ENCODE measurements at places on chromosomes 12 and 14.
A peak's percentile ranks its signal among the peaks of the same experiment; 100 is the strongest.

DNA sequence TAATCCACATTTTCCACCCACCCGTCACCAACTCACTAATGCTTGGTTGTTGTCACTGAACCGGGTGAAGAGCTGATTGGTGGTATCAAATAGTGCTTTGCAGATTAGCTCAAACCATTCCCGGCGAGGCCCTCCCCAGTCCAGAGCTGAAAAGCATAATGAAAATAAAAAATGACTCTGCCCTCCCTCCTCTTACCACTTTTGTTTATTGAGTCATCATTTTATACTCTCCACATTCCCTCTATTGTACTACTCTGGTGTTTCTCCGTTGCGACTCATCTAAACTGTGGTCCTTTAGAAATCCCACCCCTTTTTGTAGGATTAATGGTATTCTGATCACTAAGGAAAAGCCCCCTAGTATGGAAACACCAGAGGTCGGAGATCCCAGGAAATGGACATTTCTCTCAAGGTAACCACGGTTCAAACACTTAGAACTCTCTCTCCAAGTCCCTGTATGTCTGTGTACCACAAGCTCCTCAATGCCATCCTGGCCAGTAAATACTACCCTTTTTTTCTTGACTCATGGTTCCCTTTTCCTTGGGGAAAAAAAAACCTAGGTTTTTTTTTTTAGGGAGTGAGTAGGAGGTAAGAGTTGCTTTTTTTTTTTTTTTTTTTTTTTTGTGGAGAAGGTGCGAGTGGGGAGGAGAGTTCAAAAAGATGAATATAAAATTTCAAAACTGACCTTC lies 42.0 kb downstream of the AREL1 start:
- DNase-seq = no peak

DNA sequence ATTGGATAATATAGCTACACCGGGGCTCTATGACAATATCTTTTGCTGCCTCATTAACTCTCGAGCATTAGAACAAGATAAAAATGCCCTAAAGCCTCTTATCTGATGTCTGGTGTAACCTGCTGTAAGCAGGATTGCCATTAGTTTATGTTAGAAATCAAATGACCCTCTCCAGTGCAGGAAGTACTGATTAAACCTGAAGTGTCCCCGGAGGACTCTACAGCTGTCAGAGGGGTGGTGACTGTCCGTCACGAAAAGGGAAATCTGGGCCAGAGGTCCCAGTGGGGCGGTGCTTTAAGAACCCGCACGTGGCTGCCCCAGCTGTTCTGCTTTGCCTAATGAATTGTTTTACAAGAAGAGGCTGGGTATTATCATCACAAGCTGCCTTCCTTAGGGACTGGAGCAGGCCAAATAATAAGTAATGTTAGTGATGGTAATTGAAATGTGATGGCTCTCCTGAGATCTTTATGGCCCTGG lies 55.7 kb downstream of the LIN52 start:
- peak; percentile 54 for DNase-seq

DNA sequence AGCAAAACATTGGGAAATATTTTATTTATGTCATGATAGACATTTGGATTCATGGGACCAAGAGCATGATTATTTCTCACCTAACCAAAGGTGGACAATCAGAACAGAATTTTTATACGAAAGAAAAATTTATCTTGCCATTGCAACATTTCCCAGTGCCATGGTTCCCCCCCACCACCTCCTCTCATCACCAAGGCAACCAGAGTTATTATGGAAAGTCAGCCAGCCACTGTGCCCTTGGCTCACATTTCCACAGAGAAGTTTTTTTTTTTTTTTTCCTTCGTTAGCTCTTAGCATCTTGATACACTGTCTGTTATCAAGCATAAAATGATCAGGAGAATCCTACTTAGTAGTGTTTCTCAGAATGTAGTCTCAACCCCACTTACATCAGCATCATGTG lies 176.4 kb upstream of the TMTC1 start:
- DNase-seq = no peak

- no peak for DNase-seq
Observed at GRCh38 chr14:95359994-95360826, 40.5 kb upstream of the CLMN start.

GRCh38 chr12:52687497-52688385 lies 7.5 kb upstream of the KRT1 start:
- DNase-seq = peak; percentile 5

DNA sequence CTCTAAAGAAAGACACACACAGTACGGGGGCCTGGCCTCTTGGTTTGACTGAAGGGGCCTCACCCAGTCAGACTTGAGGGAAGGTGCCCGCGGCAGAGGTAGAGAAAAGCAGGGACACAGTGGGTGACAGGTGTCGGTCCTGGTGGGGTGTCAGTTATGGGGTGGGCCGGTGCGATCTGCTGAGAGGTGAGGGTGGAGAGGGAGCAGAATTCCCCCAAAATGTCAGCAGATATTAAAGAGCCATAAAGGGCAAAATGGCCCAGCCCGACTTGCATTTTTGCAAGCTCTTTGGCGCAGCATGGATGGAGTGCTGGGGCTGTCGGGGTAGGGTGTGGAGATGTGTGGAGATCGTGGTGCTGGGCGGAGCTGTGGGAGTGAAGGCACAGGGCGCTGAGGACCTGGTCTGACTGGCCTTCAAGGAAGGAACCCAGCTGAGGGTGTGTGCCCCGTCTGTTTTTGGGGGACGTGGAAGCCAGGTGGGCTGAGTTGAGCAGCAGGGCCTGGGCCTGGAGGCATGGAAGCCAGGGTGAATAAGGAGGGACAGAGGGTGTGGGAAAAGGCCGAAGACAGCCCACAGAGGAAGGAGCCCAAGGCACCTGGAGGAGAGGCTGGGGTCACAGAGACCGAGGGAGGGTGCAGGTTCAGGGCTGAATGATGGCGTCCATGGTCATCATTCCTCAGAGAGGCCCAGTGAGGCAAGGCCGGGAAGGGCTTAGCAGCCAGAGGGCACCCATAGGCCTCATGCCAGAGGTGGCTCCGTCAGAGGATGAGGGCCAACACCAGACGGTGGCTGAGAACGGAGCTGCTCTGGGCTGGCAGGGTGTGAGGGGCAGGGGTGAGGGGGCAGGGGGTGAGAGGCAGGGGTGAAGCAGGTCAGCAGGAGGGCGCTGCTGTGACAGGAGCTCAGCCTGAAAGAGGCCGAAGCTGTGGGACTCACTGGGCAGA lies 48.2 kb upstream of the DYNC1H1 start:
- no peak for DNase-seq

GRCh38 chr12:9944391-9944790 lies 12.2 kb upstream of the CLEC2A start:
- no peak for DNase-seq

DNA sequence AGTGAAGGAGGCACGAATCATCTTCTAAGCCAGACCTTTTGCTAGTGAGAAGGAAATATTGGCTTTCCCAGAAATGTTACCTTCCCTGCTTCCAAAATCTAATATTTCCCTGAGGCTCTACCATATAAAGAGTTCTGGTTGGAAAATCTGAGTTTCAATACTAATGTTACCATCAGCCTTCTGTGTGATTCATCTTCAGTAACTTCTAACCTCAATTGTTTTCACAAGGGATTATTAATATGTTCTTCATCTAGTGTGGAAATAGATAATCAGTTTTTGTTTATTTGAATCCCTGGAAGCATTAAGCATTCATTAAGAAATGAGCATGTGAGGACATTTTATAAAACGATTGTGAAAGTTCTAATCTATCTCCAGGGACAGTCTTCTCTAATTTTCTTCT lies 720.9 kb downstream of the AACS start:
- no peak for DNase-seq

GRCh38 chr12:42625611-42626010 lies 36.1 kb upstream of the PRICKLE1 start:
- DNase-seq = no peak

DNA sequence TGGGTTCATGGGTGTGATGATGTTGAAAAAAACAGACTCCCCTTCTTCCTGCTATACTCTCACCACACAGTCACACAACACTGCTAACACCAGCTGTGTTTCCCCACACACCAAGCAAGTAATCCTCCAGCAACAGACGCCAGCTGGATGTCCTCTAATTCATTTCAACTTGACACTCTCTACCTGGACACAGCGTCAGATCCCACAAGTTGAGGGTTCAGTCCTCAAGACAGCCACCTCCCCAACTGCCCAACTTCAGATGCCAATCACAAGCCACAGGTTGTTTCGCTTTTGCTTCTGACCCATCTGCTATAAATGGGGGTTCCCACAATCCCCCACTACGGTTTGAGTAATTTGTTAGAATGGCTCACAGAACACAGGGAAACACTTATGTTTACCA lies 49.3 kb downstream of the TMEM30B start:
- no peak for DNase-seq

- DNase-seq = no peak
Observed at GRCh38 chr14:58288106-58288792, 10.1 kb upstream of the ARID4A start.

DNA sequence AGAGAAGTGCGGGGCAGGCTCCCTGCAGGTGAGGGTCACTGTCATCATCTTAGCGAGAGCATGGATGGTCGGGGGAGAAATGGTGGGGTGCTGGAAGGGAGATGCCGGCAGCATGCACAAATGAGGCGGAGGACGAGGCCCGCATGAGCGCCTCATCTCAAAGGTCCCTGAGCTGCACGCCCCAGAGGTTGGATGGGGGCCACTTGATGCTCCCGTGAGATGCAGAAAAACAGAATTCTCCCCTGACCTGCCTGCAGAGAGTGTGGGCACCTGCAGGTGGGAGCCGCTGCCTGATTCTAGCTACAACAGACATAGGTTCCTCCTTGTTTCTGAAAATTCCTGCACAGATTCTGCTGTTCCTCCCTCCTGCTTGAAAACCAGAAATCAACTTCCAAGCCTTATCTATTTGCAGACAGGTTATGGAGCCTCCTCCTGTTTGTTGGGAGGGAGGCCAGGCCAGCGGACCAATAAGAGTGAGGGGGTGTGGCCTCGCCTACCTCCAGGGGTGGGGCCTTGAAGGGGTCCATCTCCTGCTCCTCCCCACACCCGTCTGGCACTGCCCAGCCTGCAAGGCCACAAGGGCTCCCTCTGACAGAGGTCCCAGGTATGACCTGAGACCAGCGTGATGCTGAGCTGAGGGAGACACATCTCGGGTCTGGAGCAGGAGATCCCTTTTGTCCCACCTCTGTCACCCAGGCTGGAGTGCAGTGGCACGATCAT lies 67.2 kb downstream of the KDM2B start:
- peak; percentile 66 for DNase-seq

GRCh38 chr14:52219488-52220084 lies 47.9 kb upstream of the PTGDR start:
- DNase-seq = no peak

GRCh38 chr12:125169870-125170269 lies 104.6 kb downstream of the AACS start:
- no peak for DNase-seq

- DNase-seq = no peak
Observed at GRCh38 chr14:89350152-89350551, 66.9 kb downstream of the FOXN3 start.

DNA sequence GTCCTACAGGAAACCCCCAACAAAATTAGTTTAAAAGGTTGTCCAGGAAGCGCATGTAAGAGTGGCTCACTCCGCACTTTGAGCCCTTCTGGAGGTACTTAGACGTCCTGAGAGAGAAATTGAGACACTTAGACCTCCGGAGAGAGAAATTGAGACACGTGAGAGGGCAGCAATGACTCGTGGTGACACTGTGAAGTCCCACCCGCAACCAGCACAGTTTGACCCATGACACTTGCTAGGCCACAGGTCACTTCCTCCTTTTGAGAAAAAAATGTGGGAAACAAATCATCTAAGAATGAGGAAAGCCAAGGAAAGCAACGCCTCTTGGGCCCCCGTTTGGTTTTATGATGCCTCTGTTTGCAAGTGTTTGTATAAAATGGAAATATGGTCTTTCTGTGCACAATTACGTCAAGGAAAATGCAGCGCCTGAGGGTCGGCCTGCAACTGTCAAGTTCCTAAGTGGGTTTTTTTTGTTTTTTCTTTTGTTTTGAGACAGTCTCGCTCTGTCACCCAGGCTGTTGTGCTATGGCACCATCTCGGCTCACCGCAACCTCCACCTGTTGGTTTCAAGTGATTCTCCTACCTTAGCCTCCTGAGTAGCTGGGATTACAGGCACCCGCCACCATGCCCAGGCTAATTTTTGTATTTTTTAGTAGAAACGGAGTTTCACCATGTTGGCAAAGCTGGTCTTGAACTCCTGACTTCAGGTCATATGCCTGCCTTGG lies 13.6 kb upstream of the CDCA4 start:
- DNase-seq = no peak

- DNase-seq = no peak
Observed at GRCh38 chr14:52596320-52596719, 43.7 kb downstream of the GPR137C start.

- DNase-seq = no peak
Observed at GRCh38 chr12:89827592-89827991, 119.0 kb upstream of the ATP2B1 start.

DNA sequence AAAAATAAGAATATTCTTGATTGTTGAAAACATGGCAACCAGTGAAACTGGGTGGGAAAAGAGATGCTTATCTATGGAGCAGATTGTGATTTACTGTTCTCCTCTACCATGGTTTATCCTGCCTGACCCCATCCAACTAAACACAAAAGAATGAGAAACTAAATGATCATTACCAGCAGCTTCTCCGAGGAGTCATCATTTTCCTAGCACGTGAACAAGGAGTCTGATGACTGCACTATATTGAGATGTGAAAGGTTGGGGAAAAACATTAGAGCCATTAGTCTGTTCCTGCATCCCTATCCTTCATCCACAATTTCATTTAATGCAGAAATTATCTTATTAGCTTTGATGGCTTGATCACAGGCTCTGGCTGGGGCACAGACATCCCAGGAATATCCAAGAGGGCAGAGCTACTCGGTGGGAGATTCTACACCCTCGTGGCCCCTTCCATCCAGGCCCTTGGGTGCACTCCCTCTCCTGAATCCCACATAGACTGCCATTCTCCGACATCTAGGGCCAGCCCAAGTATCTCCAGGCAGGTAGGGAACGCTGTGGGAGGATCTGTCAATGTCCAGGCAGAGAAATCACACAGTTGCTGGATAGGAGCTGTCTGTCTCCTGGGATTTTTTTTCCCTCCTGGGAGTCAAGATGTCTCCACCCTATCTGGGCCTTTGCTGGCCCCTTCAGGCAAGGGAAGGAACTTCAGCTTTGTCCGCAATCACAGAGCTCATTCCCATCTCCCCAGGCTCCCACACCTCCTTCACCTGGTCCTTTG lies 43.3 kb upstream of the DHRS4 start:
- DNase-seq = peak; percentile 69

GRCh38 chr12:107126796-107127481 lies 33.6 kb upstream of the CRY1 start:
- DNase-seq = peak; percentile 33

GRCh38 chr12:13220838-13221237 lies 24.3 kb downstream of the EMP1 start:
- DNase-seq = no peak

GRCh38 chr12:108842361-108842760 lies 15.0 kb downstream of the SSH1 start:
- DNase-seq = no peak

GRCh38 chr12:75650100-75650499 lies 138.7 kb upstream of the KRR1 start:
- DNase-seq = no peak

- DNase-seq = peak; percentile 7
Observed at GRCh38 chr12:65779091-65779642, 45.1 kb upstream of the HMGA2 start.

Measured in HT-29 (cell line).